ENCODE measurements at places on chromosomes 16 and 17.

- no peak for DNase-seq
These were observed 16.8 kb downstream of the ZNF750 start for GRCh38 chr17:82823004-82823403.

GRCh38 chr17:12599186-12599920 is 66.3 kb upstream of the MYOCD start:
- no peak for DNase-seq

DNA sequence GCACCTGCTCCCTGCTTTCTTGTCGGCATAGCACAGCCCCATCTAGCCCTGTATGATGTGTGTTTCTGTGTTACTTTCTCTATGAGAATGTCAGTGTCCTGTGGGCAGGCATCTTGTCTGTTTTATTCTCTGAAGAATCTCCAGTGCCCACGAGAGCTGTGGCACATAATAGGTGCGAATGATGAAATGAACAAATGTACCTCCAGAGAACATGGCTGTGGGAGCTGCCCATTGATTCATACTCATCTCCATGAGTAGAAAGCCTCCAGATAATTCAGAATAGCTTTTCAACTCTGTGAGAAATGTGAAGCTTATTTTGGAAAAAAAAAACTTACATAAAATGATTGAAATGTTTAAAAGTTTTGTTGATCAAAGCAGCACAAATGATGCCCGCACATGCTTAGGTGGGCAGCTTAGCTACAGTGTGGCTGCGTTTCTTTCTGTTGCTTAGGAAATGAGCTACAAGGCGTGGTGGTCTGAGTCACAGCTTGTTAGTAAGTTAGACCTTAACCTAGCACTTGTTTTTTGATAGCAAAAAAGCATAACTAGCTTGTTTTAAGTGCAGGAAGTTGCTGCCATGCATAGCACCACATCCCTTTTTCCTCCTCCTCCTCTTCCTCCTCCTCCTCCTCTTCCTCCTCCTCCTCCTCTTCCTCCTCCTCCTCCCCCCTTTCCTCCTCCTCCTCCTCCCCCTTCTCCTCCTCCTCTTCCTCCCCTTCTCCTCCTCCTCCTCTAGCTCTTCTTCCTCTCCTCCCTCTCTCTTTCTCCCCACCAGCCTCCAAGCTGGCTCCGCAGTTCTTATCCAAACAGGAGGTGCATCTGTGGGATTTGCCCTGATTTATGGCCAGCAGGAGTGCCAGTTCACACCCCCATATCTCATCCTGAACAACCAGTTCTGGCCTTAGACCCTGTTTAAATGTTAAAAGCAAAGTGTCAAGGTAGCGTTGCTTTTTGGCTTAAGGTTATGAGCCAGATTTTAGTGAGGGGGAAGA is 221.5 kb downstream of the IRF8 start:
- DNase-seq, result no peak

DNA sequence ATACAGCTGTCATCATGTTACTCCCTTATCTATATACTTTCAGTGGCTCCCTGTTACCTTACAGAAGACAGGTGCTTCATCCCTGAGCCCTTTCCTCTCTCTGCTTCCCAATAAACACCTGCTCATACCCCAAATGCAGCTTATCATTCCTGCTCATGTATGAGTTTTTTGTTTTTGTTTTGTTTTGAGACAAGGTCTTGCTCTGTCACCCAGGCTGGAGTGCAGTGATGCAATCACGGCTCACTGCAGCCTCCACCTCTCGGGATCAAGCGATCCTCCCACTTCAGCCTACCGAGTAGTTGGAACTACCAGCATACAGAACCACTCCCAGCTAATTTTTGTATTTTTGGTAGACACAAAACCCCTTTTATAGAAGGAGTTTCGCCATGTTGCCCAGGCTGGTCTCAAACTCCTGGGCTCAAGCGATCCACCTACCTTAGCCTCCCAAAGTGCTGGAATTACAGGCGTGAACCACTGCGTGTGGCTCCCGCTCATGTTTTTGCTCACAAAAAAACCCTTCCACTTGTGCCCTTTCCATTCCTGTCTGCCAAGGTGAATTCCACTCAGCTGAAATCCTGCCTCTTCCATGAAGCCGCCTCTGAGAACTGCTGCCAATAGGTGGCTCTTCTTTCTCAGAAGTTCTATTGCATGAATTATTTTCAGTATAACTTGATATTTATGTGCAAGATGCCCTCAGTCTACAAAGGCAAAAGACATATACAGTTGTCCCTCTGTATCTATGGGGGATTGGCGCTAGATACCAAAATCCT is 7.9 kb upstream of the RNF157 start:
- DNase-seq, result no peak

DNA sequence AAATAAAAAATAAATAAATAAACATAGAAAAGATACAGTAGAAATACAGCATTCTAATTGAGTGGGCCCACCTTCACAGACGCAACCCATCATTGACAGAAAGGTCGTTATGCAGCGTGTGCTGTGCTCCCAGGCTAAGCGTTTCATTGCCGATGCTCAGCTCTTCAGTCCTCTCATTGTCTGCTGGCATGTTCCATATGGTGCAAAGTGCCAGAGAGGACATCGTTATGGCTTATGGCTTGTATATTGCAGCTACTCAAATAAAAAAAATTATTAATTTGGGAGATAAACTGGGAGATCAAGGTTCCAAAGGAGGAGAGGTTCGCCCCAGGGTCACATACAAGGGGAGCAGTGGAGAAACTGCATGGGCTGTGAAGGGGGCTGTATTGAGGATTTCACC is 11.3 kb upstream of the UBALD2 start:
- no peak for DNase-seq

GRCh38 chr16:81779536-81780320 is 637 bp downstream of the PLCG2 start:
- DNase-seq, result no peak

Data from frontal cortex (tissue), 4 donors.